ENCODE measurements at places on chromosomes 7 and 10.

- H3K4me3 ChIP-seq = peak overlapping the region; percentile 36
- H3K4me1 ChIP-seq = peaks cover 40% of the 10 kb centered on the region
- H3K27ac ChIP-seq = no peak overlapping the region
- H3K27me3 ChIP-seq = peaks cover 100% of the 10 kb centered on the region
- H3K36me3 ChIP-seq = no peaks in the 10 kb centered on the region
- DNase-seq = peak; percentile 89
These were observed 5.3 kb downstream of the HOXA11 start for GRCh38 chr7:27179503-27180430.

DNA sequence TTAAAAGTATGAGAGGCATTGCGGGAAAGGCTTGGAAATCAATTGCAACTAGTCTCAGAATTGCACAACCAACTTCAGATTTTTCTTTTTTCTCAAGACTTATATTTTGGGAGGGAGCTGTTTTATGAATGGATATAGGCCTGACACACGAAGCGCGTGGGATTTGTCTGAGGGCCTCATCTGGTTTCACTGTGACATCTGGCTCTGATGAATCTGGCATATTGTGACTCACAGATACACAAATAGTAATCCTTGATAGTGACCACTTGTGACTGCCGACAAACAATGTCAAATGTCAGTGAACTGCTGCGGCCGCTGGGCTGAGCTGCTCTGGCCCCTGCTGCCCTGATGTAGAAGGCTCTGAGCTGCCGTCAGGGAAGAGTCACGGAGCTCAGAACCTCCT is 655.1 kb downstream of the INHBA start:
- H3K36me3 ChIP-seq = no peaks in the 10 kb centered on the region
- no peak overlapping the region for H3K4me3 ChIP-seq
- H3K4me1 ChIP-seq = no peaks in the 10 kb centered on the region
- no peak for DNase-seq

- H3K4me1 ChIP-seq = peaks cover 16% of the 10 kb centered on the region
- H3K27ac ChIP-seq = no peak overlapping the region
- H3K27me3 ChIP-seq = no peaks in the 10 kb centered on the region
- no peak overlapping the region for H3K4me3 ChIP-seq
These were observed 50.2 kb downstream of the ABI1 start for GRCh38 chr10:26810435-26811026.

- H3K4me1 ChIP-seq = peaks cover 8% of the 10 kb centered on the region
- no peak for DNase-seq
- H3K36me3 ChIP-seq = peaks cover 7% of the 10 kb centered on the region
- peak overlapping the region; percentile 97 for H3K27ac ChIP-seq
- H3K27me3 ChIP-seq = no peaks in the 10 kb centered on the region
These were observed 474 bp upstream of the NSMCE4A start for GRCh38 chr10:121975295-121976086.

- no peaks in the 10 kb centered on the region for H3K4me1 ChIP-seq
- no peak overlapping the region for H3K27ac ChIP-seq
- no peak for DNase-seq
These were observed 164.6 kb downstream of the PTEN start for GRCh38 chr10:88028072-88028471.

DNA sequence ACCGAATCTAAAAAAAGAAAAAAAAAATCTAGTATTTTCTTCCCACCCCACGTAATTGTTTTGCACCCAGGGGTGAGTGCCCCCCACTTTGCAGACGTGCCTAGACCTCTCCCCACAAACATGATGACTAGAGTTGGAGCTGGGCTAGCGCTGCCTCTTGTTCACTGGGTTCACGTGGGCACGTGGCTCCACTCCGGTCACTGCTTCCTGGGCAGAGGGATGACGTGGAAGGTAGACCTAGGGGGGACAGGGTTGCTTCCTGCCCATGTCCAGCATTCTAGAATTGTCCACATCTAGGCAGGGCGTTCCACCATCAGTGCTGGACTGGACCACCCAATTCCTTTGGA is 861 bp upstream of the LIMK1 start:
- no peaks in the 10 kb centered on the region for H3K36me3 ChIP-seq
- no peak for DNase-seq
- peaks cover 16% of the 10 kb centered on the region for H3K4me1 ChIP-seq
- peak overlapping the region; percentile 61 for H3K4me3 ChIP-seq

DNA sequence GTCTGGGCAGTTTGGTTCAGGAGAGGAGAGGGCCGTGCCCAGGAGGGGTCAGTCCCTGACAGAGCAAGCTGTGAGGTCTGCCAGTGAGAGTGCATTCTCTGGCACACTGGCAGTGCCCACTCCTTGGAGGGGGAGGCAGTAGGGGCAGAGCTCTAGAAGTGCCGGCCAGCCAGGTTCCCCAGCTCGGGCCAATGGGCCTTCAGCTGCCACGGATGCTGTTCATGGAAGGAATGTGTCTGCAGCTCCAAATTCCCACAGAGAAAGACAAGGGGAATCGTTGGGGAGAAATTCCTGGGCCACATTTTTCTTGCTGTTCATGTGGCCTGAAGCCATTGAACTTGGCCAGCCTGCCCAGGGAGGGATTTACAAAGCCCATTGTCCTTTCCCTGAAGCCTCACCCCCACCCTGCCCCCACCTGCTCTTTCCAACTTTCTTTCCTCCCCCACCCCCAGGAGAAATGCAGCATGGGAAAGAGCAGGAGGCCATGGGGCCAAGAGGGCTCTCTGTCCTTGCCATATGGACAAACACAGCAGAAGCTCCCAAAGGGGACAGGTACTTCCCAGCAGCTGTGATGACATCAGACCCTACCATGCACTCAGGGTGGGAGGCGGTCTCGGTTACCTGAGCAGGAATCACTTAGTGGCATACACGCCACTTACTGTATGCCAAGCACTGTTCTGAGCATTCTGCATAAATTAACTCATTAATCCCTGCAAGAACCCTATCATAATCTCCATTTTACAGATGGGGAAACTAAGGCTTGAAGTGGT is 70.7 kb downstream of the ARHGAP22 start:
- peak; percentile 81 for DNase-seq
- no peaks in the 10 kb centered on the region for H3K36me3 ChIP-seq
- no peaks in the 10 kb centered on the region for H3K27me3 ChIP-seq
- no peak overlapping the region for H3K27ac ChIP-seq
- peaks cover 50% of the 10 kb centered on the region for H3K4me1 ChIP-seq

All from GM23338 (cell line).